Activated CD4-positive, CD25-positive, alpha-beta regulatory T cell (primary cell): ENCODE measurements at places on chromosomes 5 and 9.
A peak's percentile ranks its signal among the peaks of the same experiment; 100 is the strongest.

DNA sequence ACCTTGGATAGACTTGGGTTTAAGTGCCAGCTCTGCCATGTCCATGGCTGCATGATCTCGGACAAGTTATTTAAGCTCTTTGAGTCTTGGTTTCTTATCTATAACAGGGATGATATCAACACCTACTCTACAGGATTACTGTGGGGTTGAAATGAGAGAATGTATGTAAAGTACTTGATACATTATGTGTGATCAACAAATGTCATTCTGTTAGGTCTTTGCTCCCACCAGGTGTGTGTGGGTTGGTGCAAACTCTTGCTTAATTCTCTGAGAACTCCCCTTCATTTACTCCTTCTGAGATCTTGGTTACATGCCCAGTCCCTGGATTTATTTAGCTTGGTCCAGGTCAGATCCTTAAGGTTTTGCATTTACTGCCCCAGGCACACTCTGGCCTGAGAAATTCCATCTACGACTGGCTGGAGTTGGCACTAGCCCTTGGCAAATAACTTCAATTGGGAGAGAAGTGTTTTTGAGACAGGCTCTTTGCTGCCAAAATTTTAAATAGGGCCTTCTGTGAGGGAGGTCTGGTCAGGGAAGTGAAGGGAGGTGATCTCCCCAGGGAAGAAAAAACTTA, 63.5 kb upstream of the KLF9 start:
- DNase-seq = no peak

- DNase-seq = peak; percentile 0
Observed at GRCh38 chr5:66306105-66306843, 162.2 kb downstream of the SREK1 start.

- DNase-seq = no peak
Observed at GRCh38 chr9:109320331-109320741, 523 bp downstream of the EPB41L4B start.

GRCh38 chr9:112669326-112669725, 48.6 kb downstream of the INIP start:
- no peak for DNase-seq

DNA sequence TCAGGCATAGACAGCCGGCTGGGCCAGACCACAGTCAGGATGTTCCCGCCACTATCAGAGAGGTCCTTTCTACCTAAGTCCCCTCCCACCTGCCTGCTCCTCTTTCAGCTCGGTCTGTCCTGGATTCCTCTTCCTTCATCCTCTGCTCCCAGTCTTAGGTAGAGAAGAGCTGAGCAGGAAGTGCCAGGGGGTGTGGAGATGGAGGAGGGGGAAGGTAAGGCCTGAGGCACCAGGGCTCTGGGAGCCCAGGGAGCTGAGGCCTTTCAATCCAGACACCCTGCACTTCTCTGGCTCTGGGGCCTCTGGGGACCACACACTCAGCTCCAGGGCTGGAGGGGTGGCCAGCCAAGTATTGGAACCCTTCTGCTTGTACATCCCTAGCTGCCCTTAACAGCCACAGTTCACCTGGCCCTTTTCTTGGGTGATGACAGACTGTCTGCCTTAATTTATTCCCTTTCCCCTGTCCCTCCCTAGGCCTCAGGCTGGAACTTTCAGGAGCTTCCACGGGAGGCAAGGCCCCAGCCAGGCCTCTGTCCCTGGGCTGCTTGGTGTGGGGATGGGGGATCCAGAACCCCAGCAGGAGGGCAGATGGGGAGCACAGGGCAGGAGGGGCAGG, 15.6 kb downstream of the IRF1 start:
- DNase-seq = no peak

GRCh38 chr5:172370648-172371545, 83.4 kb downstream of the SH3PXD2B start:
- DNase-seq = no peak

GRCh38 chr9:29548436-29548835, 1975.2 kb upstream of the C9orf72 start:
- DNase-seq = no peak

GRCh38 chr5:65395526-65396155, 86.1 kb downstream of the ADAMTS6 start:
- no peak for DNase-seq

DNA sequence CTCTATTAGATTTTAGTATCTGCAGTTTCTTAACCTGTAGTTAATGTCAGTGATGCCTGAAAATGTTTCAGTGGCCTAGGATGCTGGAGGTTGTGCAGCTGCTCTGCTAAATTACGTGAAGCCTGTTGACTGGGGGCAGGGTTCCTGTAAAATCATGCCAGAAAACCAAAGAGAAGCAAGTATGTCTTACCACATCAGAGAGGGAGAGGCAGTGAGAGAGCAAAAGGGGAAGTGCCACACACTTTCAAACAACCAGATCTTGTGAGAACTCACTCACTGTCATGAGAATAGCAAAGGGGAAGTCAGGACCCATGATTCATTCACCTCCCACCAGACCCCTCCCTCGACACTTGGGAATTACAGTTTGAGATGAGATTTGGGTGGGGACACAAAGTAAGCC, 83.9 kb upstream of the CYLC2 start:
- no peak for DNase-seq

GRCh38 chr5:81121273-81121672, 111.8 kb upstream of the CKMT2 start:
- DNase-seq = no peak

DNA sequence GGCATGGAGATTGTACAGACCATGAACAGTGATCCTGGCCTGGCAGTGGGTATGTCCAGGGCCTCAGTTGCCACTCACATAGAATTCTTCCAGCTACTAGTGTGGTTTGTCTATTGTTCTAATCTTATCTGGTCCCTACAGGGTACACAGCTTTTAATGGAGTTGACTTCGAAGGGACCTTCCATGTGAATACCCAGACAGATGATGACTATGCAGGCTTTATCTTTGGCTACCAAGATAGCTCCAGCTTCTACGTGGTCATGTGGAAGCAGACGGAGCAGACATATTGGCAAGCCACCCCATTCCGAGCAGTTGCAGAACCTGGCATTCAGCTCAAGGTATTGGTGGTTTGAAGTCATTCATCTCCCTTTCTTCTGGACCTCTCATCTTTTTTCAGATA, 43.8 kb downstream of the THBS4 start:
- no peak for DNase-seq

GRCh38 chr9:137161558-137162486, 8.0 kb downstream of the LRRC26 start:
- no peak for DNase-seq

DNA sequence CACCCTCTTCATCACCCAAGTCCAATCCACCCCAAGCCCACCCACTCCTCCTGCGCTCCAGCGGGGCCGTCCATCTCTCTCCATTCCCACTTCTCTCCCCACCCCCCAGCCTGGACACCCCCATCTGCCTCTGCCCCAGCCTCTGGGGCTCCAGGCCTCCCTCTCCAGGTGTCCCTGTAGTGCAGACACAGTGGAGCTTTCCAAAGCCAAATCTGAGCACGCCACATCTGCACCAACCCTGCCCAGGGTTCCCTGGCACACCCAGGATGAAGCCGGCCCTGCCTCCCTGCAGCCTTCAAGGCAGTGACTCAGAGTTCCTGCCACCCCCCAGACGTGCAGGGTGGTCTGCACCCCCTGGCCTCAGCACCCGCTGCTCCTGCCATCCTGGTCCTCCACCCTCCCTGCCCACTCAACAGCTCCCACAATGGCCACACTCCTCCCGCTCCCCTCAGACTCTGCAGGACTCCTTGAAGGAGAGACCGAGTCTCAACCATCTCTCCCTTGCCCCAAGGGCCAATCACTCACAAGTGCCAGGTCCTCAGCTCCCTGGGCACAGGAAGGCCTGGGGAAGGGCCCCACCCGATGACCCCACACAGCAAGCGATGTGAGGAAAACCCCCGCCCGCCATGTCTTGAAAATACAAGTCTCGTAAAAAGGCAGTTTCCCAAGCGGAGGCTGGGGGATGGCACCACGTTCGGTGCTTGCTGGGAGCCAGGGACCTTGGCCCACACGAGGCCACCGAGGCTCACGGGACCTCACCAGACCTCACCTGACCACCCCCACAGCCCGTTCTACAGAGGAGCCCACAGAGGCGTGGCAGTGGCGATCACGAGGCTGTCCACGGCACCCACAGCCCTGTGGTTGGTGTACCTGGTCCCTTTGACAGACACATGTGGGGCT, 22.2 kb downstream of the VAV2 start:
- DNase-seq = no peak

GRCh38 chr9:101427358-101427757, 8.2 kb downstream of the ALDOB start:
- DNase-seq = no peak

- no peak for DNase-seq
Observed at GRCh38 chr5:140292212-140293036, 10.5 kb downstream of the PFDN1 start.

DNA sequence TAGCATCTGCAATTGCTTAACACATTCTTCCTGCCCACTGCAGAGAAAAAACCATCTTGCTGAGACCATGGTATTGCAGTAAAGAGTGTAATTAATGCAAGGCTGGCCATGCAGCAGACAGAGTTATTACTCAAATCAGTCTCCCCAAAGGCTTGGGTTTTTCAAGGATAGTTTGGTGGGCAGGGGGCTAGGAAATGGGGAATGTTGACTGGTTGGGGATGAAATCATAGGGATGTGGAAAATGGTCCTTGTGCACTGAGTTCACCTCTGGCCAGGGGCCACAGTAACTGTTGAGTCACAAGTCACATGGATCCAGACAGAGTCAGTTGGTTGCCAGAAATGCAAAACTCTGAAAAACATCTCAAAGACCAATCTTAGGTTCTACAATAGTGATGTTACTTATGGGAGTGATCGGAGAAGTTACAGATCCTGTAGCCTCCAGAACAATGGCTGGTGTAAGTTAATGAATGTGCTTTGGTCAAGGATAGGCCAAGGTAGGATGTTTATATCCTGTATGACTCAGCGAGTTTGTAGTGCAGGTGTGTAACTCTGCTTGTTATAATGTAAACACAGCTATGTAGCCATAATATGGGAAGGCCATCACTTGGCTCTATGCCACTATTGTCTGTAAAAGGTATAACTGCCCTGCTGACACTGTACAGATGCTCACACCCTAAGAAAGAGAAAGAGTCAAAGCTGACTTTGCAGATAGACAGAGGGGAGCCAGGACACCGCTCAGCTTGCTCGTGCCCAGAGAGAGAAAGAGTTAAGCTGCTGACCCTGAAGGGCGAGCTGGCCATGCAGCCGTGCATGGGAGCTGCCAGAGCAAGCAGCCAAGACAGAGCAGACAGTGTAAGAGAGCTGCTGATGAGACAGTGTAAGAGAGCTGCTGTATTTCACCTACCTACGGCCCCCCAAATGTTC, 27.2 kb downstream of the C9orf152 start:
- DNase-seq = no peak

DNA sequence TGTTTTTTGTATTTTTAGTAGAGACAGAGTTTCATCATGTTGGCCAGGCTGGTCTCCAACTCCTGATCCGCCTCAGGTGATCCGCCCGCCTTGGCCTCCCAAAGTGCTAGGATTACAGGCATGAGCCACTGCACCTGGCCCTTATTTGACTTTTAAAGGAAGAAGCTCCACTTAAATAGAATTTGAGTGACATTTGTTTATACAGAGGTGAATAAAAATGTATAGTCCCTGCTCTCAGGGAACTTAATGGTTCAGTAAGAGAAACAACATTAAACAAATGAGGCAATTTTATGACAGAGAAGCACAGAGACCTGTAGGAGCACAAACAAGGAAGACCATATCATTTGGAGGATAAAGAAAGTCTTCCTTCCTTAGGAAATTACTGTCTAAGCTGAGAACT, 65.7 kb downstream of the C9orf152 start:
- no peak for DNase-seq

DNA sequence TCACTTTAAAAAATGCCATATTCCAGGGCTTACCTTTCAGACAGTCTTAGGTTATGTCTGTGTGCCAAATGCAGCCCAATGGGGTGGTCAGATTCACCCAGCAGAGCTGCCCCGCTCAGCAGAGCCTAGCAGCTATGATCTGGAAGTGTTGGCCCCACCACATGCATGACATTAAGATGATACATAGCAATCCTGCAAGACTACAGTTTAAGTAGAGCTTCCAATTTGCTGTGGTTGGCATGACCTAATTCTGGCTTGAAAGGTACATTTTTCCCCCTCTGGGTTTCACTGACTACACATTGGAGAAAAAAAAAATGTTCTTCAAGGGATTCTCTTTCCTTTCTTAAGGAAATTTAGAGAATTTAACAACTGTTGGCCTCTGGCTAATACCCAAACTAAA, 22.5 kb downstream of the MEF2C start:
- no peak for DNase-seq

- no peak for DNase-seq
Observed at GRCh38 chr5:35182910-35183535, 47.3 kb downstream of the PRLR start.
